ENCODE measurements at places on chromosomes 5 and 9.

DNA sequence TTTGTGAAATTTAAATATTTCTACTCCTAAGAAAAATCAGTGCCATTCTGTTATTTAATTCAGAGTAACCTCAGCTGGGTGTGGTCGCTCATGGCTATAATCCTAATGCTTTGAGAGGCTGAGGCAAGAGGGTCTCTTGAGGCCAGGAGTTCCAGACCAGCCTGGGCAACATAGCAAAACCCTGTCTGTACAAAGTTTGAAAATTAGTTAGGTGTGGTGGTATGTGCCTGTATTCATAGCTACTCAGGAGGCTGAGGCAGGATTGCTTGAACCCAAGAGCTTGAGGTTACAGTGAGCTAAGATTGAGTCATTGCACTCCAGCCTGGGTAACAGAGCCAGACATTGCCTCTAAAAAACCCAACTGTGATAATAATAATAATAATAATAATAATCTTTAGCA is 44.8 kb upstream of the CNTLN start:
- no peak for DNase-seq

- DNase-seq = peak; percentile 9
These were observed 92.3 kb downstream of the STRBP start for GRCh38 chr9:123175854-123176629.

GRCh38 chr5:86679529-86679928 is 61.8 kb downstream of the COX7C start:
- DNase-seq = peak; percentile 47

DNA sequence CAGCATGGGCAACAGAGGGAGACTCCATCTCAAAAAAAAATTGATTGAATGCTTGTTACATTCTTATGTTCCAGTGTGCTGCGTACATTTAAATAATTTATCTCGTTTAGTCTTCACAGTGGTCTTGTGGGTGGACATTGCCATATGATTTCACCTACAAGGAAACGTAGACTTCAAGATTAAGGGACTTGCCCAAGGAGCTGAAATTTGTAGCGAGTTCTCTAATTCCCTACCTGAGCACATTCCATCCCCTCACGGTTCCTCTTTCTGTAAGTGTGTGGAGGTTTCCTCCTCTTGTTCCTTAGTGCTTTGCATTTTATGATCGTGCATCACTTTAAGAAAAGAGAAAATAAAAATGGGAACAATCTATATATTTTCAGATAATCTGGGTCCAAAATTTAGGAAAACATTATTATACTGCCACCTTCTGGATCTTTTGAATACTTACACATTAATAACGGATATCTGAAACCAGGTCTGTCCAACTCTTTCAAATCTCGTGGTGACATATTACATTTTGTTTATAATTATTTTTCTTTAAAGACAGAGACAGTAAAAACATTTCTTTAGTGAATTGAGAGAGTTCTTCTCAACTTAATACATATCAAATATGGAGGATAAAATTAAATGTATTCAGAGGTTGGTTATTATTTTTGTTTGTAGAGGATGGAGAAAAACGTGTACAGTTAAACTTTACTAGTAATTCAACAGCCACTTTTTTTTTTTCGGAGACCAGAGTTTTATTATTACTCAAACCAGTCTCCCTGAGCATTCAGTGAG is 29.9 kb upstream of the C7 start:
- peak; percentile 58 for DNase-seq

DNA sequence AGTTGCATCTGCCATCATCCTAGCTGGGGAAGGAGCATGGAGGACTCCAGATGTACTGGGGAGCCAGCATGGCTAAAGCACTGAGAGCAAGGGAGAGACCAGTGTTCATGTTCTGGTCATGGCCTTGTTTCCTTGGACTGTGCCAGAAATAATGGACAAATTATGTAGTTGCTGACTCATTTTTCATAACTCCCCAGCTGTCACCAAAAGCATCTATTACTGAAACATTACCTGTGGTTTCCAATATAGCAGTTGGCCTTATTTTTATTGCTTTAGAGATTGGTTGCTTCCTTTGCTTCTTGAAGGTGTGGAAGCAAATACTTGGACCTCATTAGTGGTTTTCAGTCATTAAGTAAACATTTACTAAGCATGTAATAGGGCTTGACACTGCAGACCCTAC is 11.3 kb downstream of the RALGPS1 start:
- no peak for DNase-seq

GRCh38 chr9:77729177-77729576 is 81.1 kb upstream of the GNA14 start:
- DNase-seq = no peak

GRCh38 chr5:88671106-88671504 is 211.9 kb downstream of the MEF2C start:
- no peak for DNase-seq

DNA sequence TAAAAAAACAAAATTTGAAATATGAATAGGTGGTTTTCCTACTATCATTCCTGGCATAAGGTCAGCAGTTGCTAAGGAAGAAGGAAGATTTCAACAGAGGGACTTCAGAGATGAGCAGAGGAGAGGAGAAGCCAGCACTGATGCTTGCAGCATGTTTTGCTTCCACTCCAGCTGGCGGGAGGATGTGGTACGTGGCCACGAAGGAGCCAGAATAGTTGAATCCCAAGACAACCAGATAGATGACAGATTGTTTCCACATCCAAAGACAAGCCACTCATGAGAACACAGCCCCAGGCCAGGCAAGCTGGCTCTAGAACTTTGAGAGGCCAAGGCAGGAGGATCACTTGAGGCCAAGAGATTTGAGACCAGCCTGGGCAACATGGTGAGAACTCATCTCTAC is 15.1 kb downstream of the TIMD4 start:
- DNase-seq = no peak

GRCh38 chr5:123124859-123125595 is 36.0 kb downstream of the PRDM6 start:
- DNase-seq = no peak

DNA sequence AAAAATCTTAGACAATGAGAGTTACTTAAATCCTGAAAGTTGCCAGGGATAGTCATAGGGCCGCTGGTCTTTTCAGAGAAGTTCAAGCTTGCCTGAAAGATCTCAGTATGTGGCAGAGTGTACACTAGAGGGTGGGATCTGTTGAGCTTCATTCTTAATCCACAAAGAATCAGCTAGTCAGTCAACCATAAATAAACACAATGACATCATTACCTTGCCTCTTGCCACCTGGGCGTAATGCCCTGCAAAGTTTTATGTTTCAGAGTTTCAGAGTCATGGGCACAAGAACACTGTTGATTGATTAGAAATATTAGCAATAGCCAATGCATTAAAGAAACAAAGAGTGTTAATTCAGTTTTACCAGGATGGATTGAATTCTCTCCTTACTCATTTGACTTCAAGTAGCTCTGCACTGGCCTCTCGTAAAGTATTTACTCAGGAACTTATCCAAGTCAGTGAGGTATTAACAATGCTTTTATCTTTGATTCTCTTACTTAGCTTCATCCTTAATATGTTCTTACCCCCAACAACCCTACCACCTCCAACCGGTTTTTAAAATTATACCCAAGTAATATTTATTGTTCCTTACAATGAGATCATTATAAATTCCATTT is 14.3 kb upstream of the ANXA1 start:
- DNase-seq = no peak

- no peak for DNase-seq
These were observed 34.0 kb downstream of the ADAM19 start for GRCh38 chr5:157541447-157542118.

DNA sequence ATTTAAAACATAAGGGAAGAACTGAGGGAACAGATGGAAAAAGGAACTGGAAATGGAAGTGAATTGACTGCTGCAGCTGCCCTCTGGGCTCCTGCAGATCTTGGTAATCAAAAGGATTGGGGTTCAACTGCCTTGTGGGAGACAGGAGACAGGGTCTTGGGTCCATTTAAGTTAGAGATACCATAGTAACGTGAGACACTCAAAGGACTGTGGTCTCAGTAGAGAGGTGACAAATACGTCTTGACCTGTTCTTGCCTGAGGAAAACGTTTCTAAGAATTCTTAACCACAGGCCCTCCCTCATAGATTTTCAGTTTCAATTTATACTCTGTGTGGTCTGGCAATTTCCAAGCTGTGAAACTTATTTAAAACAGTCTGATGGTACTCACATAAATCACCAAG is 100.8 kb upstream of the DHFR start:
- no peak for DNase-seq

DNA sequence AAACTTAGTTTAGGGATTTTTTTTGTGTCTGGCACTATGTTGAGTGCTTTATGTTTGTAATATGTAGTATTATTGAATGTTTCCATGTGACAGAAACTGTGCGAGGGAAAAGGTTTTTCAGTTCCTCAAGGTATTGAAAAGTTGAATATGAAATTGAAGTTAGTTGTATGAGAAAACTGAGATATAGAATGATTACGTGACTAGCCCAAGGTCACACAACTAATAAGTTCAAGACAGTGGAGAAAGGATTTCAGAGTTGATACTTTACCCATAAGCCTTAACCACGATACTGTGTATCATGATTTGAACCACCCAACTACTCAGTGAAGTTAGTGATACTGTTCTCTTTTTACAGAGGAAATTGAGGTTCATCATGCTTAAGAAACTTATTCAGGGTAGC is 5.7 kb downstream of the NIPBL start:
- DNase-seq = peak; percentile 16

GRCh38 chr5:68504306-68504705 is 288.8 kb downstream of the PIK3R1 start:
- peak; percentile 25 for DNase-seq

DNA sequence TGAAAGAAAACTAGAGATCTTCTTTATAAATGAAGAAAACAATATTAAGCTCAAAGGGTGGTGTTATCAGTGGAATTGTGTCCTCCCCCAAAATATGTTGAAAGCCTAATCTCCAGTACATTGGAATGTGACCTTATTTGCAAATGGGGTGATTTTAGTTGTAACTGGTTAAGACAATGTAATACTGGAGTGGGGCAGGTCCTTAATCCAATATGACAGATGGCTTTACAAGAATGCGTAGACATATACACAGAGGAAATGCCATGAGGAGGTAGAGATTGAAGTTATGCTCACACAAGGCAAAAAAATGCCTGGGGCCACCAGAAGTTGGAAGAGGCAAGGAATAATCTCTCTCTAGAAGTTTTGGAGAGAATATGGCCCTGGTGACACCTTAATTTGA is 13.7 kb upstream of the TRIM32 start:
- no peak for DNase-seq

- DNase-seq = no peak
These were observed 22.3 kb upstream of the EGFL7 start for GRCh38 chr9:136640171-136641111.

DNA sequence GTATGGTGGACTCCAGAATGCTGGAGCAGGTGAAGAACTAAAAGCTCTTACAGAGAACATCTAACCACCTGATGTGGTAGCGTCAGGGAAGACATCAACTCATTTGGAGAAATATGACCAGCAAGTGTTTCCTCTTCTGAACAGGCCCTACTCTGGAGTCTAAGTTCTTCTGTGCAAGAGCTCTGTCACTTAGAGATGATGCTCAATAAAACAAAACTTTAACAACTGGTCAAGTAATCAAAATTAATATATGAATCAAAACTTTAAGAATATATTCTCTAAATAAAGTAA is 85.8 kb downstream of the CYFIP2 start:
- DNase-seq = no peak

DNA sequence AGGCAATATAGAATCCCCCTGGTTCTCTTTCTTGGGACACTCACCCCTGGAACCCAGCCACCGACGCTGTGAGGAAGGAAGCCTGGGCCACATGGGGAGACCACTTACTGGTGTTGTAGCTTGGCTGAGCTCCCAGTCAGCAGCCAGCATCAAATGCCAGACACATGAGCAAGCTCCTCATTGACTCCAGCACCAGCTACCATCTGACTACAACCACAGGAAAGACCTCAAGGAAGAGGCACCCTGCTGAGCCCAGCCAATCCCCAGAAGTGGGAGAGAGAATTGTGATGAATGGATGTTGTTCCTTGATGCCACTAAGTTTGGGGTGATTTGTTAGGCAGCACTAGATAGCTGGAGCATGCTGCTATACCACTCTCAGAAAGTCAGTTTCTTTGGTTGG is 36.0 kb downstream of the BNIP1 start:
- no peak for DNase-seq

GRCh38 chr5:64188776-64189175 is 23.1 kb downstream of the RNF180 start:
- DNase-seq = no peak

GRCh38 chr9:101481261-101481660 is 45.7 kb upstream of the ALDOB start:
- no peak for DNase-seq

GRCh38 chr5:83370957-83371356 is 100.6 kb upstream of the VCAN start:
- DNase-seq = no peak

GRCh38 chr5:176736931-176737745 is 73.2 kb upstream of the UNC5A start:
- DNase-seq = no peak

DNA sequence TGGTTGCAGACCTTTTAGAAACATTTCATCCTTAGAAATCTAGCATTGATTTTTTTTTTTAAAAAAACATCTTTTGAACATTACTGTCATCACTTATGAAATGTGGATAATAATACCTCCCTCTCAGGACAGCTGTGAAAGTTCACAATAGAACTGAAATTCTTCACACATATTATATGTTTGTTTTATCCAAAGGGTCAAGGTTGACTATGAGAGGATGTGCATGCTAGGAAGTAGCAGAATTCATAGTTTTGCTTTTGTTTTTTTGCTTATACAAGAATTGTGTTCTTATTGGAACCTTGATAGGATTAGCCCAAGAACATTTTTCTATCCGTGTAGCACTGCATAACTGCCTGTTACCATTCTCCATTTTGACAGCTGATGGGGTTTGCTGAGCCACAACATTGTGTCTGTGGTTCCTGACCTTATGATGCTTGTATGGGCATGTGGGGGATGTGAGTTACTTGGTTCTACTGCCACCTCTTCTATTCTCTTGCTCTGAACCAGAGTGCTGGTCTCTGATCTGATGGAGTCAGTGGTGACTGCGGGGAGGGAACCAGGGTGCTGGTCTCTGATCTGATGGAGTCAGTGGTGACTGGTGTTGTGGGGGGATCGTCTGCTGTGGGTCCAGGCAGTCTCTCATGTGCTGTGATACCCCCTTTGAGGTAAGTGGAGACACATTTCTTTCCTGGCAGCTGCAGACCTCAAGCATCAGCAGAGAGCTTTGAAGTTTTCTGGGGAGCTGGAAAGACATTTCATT is 27.1 kb upstream of the ACTBL2 start:
- DNase-seq = no peak

DNA sequence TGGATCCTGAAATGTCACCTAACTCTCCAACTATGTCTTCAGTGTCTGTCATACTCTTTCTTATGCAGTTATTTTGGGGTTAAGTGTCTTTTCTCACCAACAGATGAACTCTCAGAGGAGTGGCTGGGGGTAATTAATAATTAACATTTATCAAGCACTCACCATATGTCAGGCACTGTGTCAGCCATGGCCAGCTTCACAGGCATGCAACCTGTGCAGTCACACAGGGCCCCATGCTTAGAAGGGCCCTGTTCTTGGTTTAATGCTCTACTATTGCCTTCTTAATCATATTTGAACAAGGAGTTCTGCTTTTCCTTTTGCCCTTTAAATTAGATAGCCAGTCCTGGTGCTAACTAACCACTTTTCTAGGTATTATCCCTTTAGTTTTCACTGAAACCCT is 3.4 kb upstream of the GRPEL2 start:
- DNase-seq = no peak
